ENCODE measurements at places on chromosomes 13 and 19. TPM values are rescaled to one million over a fixed set of nuclear protein-coding genes. Genes with fewer than 3 reads are reported as not detected.

EDNRB gene
- not detected for total RNA-seq

DNA sequence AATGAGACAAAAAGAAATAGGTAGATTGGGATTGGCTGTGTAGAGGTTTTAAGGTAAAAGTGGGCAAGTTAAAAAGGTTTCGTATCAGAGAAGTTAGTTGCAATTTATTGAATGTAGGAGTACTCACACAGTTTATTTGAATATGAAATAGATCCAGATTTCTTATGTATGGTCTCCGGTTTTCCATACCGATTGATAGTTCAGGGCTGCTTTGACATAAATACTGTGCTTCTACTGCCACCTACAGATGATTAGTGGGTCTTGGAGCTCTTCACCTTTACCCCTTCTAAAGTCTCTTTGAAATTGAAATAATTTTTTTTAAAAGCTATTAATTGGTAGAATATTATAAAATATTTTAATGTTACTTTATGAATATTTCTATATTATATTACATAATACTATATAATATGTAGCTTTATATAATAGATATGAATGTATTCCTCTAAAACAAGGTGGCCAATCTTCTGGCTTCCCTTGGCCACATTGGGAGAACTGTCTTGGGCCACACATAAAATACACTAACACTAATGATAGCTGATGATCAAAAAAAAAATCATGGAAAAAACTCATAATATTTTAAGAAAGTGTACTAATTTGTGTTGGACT, 7.7 kb upstream of the GPR18 start:
- H3K4me1 ChIP-seq = no peaks in the 10 kb centered on the region
- no peaks in the 10 kb centered on the region for H3K27me3 ChIP-seq
- no peak overlapping the region for H3K27ac ChIP-seq
- no peaks in the 10 kb centered on the region for H3K36me3 ChIP-seq
- no peak for DNase-seq

- no peaks in the 10 kb centered on the region for H3K36me3 ChIP-seq
- H3K4me3 ChIP-seq = no peak overlapping the region
Measured at GRCh38 chr13:90999401-90999800, 348.1 kb upstream of the MIR17HG start.

FAAP24 gene
- total RNA-seq = 5.5 TPM

GRCh38 chr13:58704953-58705352, 1073.4 kb downstream of the PCDH17 start:
- H3K27ac ChIP-seq = no peak overlapping the region
- DNase-seq = no peak
- H3K27me3 ChIP-seq = no peaks in the 10 kb centered on the region
- no peak overlapping the region for H3K4me3 ChIP-seq
- H3K4me1 ChIP-seq = no peaks in the 10 kb centered on the region

DNA sequence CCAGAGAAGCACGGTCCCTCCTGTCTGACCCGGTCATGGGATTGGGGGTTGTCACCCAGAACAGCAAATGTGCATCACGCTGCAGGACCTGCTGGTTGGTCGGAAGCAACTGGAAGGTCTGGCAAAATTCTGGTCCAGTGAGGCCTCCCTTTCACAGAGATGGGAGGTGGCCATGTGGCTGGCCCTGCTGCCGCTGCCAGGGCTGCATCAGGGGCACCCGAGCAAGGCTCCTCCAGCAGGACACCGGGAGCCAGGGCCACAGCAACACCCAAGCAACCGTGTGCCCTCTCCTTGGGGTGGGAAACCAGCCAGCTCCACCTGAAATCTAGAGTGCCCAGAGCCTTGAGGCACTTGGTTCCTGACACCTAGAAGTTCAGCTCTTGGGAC, 11.5 kb upstream of the GAS6 start:
- peaks cover 4% of the 10 kb centered on the region for H3K36me3 ChIP-seq
- H3K27ac ChIP-seq = no peak overlapping the region
- peaks cover 2% of the 10 kb centered on the region for H3K4me1 ChIP-seq
- no peak overlapping the region for H3K4me3 ChIP-seq

DNA sequence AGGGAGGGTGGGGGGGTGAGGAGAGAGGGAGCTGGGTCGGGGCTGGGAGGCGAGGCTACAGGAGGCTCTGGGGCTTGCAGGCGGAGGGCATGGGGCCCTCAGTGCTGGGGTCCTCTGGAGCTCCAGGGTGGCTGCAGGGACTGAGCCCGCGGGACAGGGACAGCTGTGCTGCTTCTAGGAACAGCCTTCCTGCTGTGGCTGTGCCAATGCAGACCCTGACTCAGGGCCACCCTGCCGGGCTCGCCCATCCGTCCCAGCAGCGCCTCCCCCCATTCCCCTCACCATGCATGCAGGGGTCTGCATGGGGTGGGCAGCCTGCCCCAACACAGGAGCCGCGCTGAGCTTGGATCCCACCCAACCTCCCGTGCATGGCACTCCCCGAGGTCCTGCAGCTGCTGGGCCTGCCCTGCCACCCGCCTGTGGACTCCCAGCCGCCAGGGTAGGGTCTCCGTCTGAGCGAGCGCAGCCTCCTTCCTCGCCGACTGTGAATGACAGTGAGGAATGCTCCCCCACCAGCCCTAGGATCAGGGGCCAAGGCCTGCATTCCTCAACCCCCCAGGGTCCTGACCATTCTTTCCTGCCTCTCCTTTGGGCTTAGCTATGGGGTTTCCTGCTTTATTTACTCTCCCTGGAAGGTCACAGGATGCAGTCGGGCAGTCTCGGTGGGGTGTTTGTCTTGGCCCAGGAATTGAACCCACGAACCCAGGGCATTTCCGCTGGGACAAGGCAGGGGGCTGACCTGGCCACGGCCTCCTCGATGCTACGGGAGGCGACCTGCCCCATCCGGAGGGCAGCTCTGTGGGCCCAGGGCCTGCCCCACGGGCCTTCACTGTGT, 23.4 kb downstream of the CEBPG start:
- DNase-seq = no peak
- peak overlapping the region; percentile 54 for H3K27ac ChIP-seq
- peaks cover 45% of the 10 kb centered on the region for H3K4me1 ChIP-seq
- H3K27me3 ChIP-seq = no peaks in the 10 kb centered on the region
- H3K4me3 ChIP-seq = no peak overlapping the region
- peaks cover 4% of the 10 kb centered on the region for H3K36me3 ChIP-seq

- H3K4me3 ChIP-seq = no peak overlapping the region
- no peak overlapping the region for H3K27ac ChIP-seq
- H3K27me3 ChIP-seq = peaks cover 7% of the 10 kb centered on the region
- H3K4me1 ChIP-seq = peaks cover 13% of the 10 kb centered on the region
- no peak for DNase-seq
Measured at GRCh38 chr13:51518827-51519226, 65.4 kb upstream of the WDFY2 start.

ZNF772 gene
- 10.8 TPM for total RNA-seq

DNA sequence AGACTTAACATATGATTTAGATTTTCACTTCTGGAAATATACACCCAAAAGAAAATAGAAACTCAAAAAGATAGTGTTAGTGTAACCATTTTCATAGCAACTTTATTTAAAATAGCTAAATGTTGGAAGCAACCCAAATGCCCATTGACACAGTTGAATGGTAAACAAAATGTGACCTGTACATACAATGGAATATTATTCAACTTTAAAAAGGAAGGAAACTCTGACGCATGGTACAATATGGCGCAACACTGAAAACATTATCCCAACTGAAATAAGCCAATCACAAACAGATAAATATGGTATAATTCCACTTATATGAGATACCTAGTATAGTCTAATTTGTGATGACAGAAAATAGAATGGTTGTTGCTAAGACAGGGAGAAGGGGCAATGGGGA, 1456.1 kb upstream of the MIR17HG start:
- no peak overlapping the region for H3K27ac ChIP-seq
- no peaks in the 10 kb centered on the region for H3K36me3 ChIP-seq
- H3K27me3 ChIP-seq = no peaks in the 10 kb centered on the region
- H3K4me1 ChIP-seq = no peaks in the 10 kb centered on the region
- H3K4me3 ChIP-seq = no peak overlapping the region

GRCh38 chr13:45496942-45497341, 32.2 kb downstream of the COG3 start:
- H3K4me1 ChIP-seq = peaks cover 35% of the 10 kb centered on the region
- no peaks in the 10 kb centered on the region for H3K27me3 ChIP-seq
- no peak overlapping the region for H3K4me3 ChIP-seq
- no peak for DNase-seq
- H3K36me3 ChIP-seq = peaks cover 34% of the 10 kb centered on the region

- H3K4me1 ChIP-seq = no peaks in the 10 kb centered on the region
- no peak overlapping the region for H3K4me3 ChIP-seq
- H3K27me3 ChIP-seq = peaks cover 40% of the 10 kb centered on the region
- DNase-seq = no peak
- no peak overlapping the region for H3K27ac ChIP-seq
Measured at GRCh38 chr13:27704681-27705080, 83.0 kb downstream of the POLR1D start.

CA11 gene
- total RNA-seq = 34.2 TPM

FCER2 gene
- total RNA-seq = not detected

DNA sequence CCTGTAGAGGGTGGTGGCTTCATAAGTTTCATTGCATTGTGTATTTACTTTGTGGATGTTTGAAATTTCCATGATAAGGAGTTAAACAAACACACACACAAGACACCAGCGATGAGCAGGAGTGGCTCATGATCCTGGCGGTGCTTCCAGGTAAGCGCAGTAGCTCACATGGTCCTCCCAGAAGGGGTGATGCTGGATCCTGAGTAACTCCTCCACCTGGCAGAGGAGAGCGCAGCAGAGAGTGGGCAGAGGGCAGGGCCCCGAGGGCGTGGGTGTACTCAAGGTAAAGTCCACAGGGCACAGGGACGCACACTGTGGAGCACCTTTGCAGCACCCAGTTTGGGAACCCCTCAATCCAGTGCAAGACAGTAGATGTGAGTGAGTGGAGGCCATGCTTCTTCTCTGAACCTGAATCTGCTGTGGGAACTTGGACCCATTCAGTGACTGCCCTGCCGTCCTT, 54.0 kb downstream of the RFX2 start:
- H3K4me3 ChIP-seq = no peak overlapping the region
- peaks cover 13% of the 10 kb centered on the region for H3K4me1 ChIP-seq
- DNase-seq = peak; percentile 73
- H3K27me3 ChIP-seq = no peaks in the 10 kb centered on the region

DNA sequence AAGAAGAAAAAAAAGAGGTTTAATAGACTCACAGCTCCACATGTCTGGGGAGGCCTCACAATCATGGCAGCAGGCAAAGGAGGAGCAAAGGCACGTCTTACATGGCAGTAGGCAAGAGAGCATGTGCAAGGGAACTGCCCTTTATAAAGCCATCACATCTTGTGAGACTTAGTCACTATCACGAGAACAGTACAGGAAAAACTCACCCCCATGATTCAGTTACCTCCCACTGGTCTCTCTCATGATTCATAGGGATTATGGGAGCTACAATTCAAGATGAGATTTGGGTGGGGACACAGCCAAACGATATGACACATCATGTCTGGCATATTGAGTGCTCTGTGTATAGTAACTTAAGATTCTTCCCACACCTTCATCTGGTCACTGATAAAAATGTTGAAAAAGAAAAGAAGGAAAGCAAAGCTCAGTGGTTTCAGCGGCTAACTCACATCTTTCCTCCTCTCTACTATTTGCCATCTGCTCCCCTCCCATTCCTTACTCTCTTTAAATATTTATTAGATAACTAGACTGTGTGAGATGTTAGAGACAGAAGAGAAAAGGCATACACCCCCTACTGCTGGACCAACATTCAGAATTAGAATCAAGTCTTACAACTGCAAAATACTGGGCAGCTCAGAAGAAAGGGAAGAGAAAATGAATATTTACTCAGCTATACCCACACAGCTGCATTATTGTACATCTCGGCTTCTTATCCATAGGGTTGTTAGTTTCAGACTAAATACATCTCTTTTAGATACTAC, 60.1 kb upstream of the AKAP11 start:
- H3K4me1 ChIP-seq = peaks cover 2% of the 10 kb centered on the region
- no peak for DNase-seq
- H3K4me3 ChIP-seq = no peak overlapping the region
- no peaks in the 10 kb centered on the region for H3K27me3 ChIP-seq
- H3K27ac ChIP-seq = no peak overlapping the region

GRCh38 chr13:37791699-37792098, 77.9 kb downstream of the TRPC4 start:
- peaks cover 24% of the 10 kb centered on the region for H3K4me1 ChIP-seq
- no peak overlapping the region for H3K4me3 ChIP-seq
- H3K36me3 ChIP-seq = no peaks in the 10 kb centered on the region
- no peak overlapping the region for H3K27ac ChIP-seq
- no peak for DNase-seq
- H3K27me3 ChIP-seq = no peaks in the 10 kb centered on the region

GRCh38 chr19:54063350-54064116, at the start of gene VSTM1:
Gene VSTM1, minus strand, starts transcription at chr19:54063897. Its CDS starts 120 bp downstream, at chr19:54063777.
- no peak within 1 kb of the TSS for H3K4me3 ChIP-seq
- DNase-seq = no peak
- no peaks in the 10 kb centered on the region for H3K4me1 ChIP-seq
- H3K27me3 ChIP-seq = no peaks in the 10 kb centered on the region
- no peak within 1 kb of the TSS for H3K27ac ChIP-seq

DNA sequence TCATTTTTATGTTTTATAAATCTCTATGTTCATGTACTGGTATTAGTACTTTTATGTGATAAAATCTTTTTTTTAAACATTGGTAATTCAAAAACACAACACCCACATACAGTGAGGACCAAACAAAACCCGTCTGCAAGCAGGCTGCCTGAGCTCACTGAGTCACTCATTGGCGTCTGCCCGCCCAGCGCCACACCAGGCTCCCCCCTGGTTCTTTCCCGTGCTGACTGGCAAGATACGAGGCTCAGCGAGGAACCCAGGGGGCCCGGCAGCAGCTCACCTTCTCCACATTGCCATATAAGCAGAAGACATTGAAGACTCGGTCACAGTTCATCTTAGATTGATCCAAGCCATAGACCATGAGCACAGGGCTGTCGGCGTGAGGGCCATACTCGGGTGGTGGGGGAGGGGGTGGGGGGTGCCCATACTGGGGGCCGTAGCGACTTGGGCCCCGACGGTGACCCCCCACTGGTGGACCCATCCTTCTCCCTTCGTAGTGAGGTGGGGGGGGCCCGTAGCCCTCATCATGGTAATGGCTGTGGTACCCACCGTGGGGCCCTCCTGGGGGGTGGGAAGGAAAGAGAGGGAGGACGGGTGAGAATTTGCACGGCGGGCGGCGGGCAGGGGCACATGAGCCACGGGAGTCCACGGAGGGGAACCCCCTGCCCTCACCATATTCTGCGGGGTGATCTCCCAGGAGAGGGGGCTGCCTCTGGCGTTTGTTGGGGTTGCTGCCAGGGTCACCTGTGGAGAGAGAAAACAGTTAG, 8.4 kb upstream of the ECH1 start:
- H3K36me3 ChIP-seq = peaks cover 70% of the 10 kb centered on the region
- no peak for DNase-seq
- no peak overlapping the region for H3K27ac ChIP-seq
- no peaks in the 10 kb centered on the region for H3K4me1 ChIP-seq
- H3K27me3 ChIP-seq = no peaks in the 10 kb centered on the region

CLDN10 gene
- total RNA-seq = not detected

GRCh38 chr13:84500016-84500415, 617.7 kb upstream of the SLITRK1 start:
- H3K36me3 ChIP-seq = no peaks in the 10 kb centered on the region
- H3K4me3 ChIP-seq = no peak overlapping the region
- DNase-seq = no peak
- no peaks in the 10 kb centered on the region for H3K27me3 ChIP-seq
